Activated naive CD4-positive, alpha-beta T cell treated with anti-CD3 and anti-CD28 coated beads for 36 hours (primary cell): ENCODE measurements at places on chromosomes 6 and 20.

GRCh38 chr20:32501709-32502108 is 83.4 kb downstream of the NOL4L start:
- no peak overlapping the region for H3K27ac ChIP-seq
- no peak for DNase-seq

DNA sequence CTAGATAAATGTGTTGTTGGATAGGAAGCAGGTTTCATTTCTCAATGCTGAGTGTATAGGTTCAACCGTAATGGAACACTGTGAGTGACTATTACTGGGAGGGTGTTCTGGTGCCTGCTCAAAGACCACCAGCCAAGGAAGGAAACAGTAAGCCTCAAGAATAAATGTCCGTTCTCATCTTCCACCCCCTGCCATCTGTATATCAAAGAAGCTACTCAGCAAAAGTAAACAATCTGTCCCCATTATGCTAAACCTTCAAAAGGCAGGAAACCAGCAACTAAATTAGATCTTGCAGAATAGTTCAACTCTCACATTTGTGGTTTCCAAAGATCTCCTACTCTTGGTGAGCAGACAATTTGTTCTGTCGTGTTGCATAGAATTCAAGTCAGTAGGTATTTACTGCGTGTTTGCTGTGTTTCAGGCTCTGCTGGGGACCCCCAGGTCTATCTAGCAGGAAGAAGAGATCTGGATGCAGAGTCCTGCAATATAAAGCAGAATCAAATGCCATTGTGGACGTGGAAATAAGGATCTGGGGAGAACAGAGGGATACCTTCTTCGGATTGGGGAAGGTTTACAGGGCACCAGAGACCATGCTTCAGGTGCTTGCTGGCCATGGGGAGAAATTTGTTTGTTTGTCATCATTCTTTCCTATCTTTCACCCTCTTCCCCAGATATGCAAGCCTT is 87.3 kb downstream of the SCML4 start:
- no peak for DNase-seq
- no peaks in the 10 kb centered on the region for H3K27me3 ChIP-seq
- H3K4me3 ChIP-seq = peak overlapping the region; percentile 57
- H3K36me3 ChIP-seq = peaks cover 5% of the 10 kb centered on the region

- H3K4me3 ChIP-seq = no peak overlapping the region
- H3K27me3 ChIP-seq = no peaks in the 10 kb centered on the region
- no peak overlapping the region for H3K27ac ChIP-seq
These were observed 207.3 kb upstream of the FLRT3 start for GRCh38 chr20:14544688-14545087.

DNA sequence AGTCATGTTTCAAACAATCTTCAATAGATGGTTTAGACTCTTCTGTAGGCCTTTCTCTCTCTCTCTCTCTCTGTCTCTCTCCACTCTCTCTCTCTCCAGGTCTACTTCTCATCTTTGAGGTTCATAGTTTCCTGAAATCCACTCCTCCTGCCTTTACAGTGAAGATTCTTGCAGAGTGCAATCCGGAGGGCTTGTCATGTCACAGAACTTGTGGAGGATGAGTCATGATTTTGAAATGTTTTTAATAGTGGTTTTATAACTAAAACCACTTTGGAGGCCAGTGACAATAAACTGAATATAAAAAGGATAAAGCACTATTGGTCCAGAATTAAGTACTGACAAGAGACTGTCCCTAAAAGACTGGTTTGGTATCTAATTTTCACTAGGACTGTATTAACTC is 156.3 kb downstream of the KIF6 start:
- no peak for DNase-seq
- no peak overlapping the region for H3K27ac ChIP-seq
- no peaks in the 10 kb centered on the region for H3K4me1 ChIP-seq
- H3K36me3 ChIP-seq = no peaks in the 10 kb centered on the region
- no peak overlapping the region for H3K4me3 ChIP-seq

DNA sequence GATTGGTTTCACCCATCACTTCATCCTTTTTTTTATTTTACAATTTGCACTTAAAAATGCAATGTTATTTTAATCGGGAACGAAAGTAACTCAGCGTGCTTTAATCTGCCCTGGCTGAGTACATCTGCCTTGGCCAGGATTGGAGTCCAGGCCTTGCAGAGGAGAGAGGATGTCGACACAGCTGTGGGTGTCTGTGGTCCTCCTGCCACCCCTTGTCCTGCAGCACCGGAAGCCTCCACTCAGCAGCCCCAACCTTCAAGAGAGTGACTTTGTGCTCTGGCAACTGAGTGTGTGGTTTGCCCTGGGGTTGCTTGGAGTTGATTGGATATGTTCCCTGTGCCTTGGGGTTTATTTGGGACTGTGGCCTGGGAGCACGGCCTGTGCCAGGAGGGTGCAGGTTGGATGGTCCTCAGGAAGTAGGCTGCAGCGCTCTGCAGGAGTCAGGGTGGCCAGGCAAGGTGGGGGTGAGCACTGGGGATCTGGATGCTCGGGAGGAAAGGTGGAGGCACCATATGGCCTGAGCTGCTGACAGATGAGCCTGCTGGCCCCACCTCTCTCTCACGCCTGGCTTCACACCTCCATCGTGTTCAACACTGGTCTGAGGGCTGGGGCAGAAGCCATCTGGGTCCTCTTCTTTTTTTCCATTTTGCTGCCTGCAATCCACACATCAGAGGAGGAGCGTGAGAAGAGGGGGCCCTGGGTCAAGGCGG is 4.3 kb downstream of the MYT1 start:
- H3K4me1 ChIP-seq = no peaks in the 10 kb centered on the region
- no peaks in the 10 kb centered on the region for H3K36me3 ChIP-seq
- no peak overlapping the region for H3K27ac ChIP-seq
- H3K27me3 ChIP-seq = peaks cover 27% of the 10 kb centered on the region
- no peak for DNase-seq
- H3K4me3 ChIP-seq = no peak overlapping the region

DNA sequence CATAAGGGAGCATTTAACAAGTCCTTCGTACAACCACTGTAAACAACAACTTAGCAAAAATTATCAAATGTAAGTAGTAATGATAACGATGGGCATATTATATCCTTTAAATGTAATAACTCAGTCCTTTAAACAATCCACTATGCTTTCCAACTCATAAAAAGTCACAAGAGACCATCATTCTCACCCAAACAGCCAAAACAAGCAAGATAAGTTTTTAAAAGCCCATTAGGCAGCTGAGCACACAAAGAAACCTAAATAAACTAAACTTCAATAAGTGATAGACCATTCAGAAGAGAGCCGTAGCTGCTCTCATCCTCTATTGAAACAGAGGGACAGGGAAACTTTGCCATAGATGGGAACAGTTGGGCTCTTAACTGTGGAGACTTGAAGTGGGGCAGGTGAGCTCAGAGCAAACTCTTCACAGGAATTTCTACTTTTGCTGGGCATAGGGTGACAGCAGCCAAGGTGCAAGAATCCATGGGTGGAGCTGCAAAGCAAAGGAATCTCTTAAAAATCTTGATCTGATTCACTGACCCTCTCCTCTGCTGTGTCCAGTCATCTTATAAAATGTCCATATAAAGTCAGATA is 22.5 kb downstream of the RAB22A start:
- peaks cover 25% of the 10 kb centered on the region for H3K4me1 ChIP-seq
- H3K4me3 ChIP-seq = no peak overlapping the region
- H3K27me3 ChIP-seq = no peaks in the 10 kb centered on the region
- no peak overlapping the region for H3K27ac ChIP-seq
- H3K36me3 ChIP-seq = peaks cover 6% of the 10 kb centered on the region
